ENCODE measurements at places on chromosomes 4 and X.

DNA sequence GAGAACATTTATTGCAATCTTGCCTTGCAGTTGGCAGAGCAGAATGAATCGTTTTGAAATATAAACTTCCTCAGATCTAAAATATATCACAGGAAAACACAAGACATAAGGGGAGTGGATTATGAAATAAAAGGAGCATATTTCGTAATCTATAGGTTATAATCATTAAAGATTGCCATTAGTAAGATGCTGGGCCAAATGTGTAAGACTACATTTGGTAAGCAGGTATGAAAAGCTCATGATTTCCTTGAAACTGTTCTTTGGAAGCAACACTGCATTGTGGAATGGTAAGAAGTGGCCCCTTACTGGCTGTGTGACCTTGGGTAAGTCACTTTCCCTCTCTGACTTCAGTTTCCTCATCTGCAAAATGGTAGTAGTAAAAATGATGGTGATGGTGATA is 68.3 kb downstream of the AFF2 start:
- DNase-seq: no peak

DNA sequence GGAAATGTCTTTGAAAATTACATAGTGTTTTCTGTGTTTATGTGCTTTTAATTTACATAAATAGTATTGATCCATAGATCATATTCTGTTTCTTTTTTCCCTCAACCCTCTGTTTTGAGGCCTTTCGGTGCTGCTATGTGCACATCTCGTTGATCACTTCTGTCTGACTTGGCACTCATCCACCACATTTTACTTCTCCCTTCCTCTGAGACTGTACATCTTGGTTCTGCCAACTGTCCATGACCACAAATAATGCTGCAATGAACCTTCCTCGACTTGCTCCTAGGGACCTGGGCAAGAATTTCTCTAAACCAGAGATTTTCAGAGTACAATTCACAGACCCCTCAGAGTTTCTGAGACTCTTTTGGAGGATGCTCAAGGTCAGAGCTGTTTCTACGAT is 74.4 kb downstream of the RTL5 start:
- DNase-seq: no peak

- DNase-seq: peak; percentile 61
These were observed 28.1 kb upstream of the RASGEF1B start for GRCh38 chr4:81499840-81500239.

DNA sequence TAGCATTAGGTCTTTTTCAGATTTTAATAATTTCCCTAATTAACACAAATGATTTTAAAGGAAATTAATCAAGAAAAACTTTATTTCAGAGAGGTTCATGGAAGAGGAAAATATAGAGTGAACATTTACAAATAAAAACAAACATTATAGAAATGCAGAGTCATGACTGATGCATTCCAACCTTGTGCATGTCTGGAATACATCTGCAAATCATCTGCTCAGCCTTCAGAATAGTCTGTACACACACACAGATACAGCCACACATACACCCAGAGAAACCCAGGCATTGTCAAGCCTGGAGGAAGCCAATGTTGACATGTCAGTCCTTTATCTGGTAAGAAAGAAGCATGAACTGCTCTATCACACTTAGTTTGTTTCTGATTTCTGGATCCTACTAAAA is 61.3 kb upstream of the NFKB1 start:
- no peak for DNase-seq

- no peak for DNase-seq
These were observed 10.8 kb downstream of the UNC5C start for GRCh38 chr4:95537863-95538488.

- no peak for DNase-seq
These were observed 18.6 kb upstream of the ZIC3 start for GRCh38 chrX:137547291-137547690.

- no peak for DNase-seq
These were observed 7.7 kb upstream of the GALNT7 start for GRCh38 chr4:173160871-173161270.

GRCh38 chr4:168503652-168504362 is 7.0 kb downstream of the PALLD start:
- DNase-seq: no peak

- DNase-seq: no peak
These were observed 126.6 kb downstream of the HNRNPD start for GRCh38 chr4:82247171-82247570.

DNA sequence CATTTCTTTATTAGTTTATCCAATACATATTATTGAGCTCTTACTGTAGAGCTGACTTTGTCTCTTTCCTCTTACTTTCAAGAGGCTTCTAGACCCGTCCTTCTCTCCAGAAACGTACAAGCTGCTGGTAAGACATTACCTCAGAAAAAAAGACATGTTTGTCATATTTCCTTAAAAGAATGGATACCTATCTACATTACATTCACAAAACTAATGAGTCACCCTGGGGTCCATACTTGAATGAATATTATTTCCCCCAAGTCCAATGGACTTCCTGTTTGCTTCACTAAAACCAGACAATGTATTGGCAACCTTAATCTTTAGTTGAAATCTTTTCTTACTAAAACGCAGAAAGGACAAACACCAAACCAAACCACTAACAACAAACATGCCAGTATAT is 176.5 kb upstream of the CLNK start:
- no peak for DNase-seq

GRCh38 chrX:44010626-44011025 is 37.4 kb upstream of the NDP start:
- DNase-seq: no peak

- no peak for DNase-seq
These were observed 58.6 kb downstream of the DDX60L start for GRCh38 chr4:168421671-168422070.

DNA sequence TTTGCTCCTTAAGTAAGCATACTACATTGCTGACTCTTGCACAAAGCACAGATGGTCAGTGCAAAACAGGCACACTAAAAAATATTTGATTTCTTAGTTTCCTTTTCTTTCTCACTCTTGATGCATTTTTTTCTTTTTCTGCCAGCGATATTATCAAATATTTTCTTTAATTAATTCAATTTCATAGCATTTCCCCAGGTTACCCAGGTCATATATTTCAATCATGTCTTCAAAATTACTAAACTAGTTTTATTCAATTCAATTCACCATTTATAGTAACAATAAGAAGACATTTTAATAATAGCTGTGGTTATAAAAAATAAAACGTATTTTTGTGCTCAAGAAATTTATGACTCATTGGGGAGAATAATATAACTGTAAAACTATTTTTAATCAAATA is 421.2 kb downstream of the GASK1B start:
- no peak for DNase-seq

GRCh38 chrX:152157042-152157441 is 18.7 kb upstream of the MAGEA10 start:
- DNase-seq: no peak

GRCh38 chr4:11106759-11107158 is 321.9 kb downstream of the HS3ST1 start:
- DNase-seq: no peak

DNA sequence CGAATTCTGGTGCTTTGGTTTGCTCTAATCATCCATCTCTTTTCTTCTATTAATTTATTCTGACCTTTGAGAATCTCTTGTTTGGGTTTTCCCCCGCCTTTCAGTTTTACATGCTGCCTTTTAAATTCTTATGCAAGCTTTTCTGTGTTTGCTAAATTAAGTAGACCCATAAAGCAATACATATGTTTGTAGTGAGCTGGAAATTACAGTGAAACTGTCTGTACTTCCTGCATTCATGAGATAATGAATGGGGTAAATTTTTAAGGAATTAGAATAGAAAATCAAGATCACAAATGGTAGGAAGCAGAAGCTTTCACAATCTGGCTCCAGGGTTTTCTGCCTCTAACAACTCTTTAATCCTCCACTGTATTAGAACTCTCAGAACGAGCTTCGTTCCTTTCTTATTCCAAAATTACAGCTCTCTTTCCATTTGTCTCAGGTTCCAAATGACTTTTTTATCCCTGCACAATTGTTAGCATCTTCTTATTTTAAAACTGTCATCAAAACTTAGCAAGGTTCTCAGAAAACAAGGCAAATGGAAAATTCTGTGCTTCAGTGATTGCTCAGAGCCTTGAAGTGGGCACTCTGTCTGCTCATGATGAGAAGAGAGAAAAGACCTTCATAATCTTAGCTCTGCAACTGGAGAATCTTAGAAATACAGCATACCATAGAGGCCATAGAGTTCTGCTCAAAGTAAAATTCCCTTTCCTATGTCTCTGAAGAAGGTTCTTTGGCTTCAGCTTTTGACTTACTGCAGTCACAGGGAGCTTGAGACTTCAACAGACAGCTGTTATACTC is 108.2 kb downstream of the EGF start:
- DNase-seq: no peak

GRCh38 chr4:7596918-7597606 is 162.3 kb upstream of the PSAPL1 start:
- no peak for DNase-seq

DNA sequence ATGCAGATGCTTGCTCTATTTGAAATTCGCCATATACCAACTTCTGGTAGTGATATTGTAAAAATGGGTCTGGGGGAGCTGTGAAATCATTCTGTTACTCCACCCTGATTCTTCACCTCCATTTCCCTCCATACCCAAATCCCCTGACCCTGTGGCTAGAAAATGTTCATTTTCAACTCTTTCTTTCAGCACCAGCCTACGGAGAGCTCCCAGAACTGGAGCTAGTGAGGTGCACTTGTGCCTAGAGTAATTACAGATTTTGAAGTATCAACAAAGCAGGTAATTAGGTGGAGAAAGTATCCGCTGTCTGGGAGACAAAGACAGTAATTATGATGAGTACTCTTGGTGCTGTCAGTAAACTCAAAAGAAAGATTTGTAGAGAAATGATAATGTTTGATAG is 8.1 kb downstream of the ARHGAP36 start:
- no peak for DNase-seq

- DNase-seq: peak; percentile 36
These were observed 53.0 kb downstream of the GAB1 start for GRCh38 chr4:143389579-143390195.

GRCh38 chr4:136741468-136741867 is 790.8 kb downstream of the PCDH18 start:
- no peak for DNase-seq

- no peak for DNase-seq
These were observed 70.5 kb downstream of the GRIA2 start for GRCh38 chr4:157291071-157291470.

- no peak for DNase-seq
These were observed 112.0 kb upstream of the TTC29 start for GRCh38 chr4:147057611-147058190.

GRCh38 chrX:132277953-132278614 is 58.8 kb upstream of the RAP2C start:
- no peak for DNase-seq

- DNase-seq: no peak
These were observed 62.5 kb upstream of the IRF2 start for GRCh38 chr4:184536881-184537248.

DNA sequence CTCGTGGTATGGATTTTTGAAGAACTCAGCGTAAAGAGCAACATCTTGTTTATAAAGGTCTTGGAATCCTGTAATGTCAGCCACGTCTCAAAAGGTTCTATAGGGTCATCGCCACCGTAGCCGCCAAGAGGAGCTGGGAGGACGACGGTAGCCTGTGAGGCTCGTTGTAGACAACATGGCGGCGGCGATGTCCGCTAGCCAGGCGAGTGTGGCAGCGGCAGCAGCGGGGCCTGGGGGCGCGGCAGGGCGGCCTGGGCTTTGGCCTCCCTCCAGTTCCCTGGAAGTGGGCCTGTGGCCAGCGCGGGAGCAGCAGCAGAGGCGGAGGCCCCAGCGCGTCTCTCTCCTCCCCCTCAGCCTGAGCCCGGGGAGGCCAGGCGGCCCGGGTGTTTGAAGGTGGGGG is 143.5 kb upstream of the PBDC1 start:
- no peak for DNase-seq

GRCh38 chrX:27555514-27555913 is 34.6 kb upstream of the DCAF8L2 start:
- DNase-seq: no peak

DNA sequence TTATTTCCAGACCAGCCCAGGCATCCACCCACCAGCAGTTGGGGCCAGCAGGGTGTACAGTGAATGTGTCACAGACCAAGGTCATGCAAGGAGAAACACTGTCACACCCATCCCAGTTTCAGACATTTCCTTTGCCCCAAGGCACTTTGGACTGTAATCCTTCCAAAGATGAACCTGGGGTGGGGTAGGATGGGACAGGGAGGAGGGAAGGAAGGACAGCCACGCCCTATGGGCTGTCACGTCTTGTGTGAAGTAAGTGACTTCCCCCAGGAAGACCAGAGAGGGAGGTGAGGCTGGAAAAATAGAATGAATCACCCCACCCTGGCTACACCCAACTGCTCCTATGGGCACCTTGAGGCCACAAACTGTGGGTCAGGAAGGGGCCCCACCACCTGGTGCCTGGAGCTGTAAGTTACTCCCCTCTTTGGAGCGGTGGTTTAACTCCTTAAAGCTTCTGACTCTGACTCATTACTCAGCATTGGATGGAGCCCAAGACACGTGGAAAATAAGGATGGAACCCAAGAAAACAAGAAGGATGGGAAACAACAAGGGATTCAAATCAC is 349.9 kb upstream of the KLF3 start:
- no peak for DNase-seq

DNA sequence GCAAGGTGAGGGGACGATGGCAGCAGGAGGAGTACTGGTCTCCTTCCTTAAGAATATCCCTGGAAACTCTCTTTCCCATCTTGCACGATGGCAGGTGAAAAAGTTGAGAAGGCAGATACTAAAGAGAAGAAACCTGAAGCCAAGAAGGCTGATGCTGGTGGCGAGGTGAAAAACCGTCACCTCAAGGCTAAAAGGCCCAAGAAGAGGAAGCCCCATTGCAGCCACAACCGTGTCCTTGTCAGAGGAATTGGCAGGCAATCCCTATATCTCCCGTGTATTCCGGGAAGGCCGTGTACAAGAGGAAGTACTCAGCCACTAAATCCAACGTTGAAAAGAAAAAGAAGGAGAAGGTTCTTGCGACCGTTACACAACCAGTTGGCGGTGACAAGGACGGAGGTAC is 40.0 kb downstream of the CRLF2 start:
- no peak for DNase-seq

DNA sequence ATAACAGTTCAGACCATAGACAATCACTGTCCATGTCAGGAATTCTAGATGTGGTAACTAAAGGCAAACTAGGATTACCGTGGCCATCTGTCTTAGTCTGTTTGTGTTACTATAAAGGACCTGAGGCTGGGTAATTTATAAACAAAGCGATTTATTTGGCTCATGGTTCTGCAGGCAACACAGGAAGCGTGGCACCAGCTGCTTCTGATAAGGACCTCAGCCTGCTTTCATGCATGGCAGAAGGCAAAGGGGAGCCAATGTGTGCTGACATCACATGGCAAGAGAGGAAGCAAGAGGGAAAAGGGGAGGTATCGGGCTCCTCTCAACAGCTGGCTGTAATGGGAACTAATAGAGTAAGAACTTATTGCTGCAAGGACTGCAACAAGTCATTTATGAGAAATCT is 376.7 kb downstream of the GPM6A start:
- peak; percentile 98 for DNase-seq

DNA sequence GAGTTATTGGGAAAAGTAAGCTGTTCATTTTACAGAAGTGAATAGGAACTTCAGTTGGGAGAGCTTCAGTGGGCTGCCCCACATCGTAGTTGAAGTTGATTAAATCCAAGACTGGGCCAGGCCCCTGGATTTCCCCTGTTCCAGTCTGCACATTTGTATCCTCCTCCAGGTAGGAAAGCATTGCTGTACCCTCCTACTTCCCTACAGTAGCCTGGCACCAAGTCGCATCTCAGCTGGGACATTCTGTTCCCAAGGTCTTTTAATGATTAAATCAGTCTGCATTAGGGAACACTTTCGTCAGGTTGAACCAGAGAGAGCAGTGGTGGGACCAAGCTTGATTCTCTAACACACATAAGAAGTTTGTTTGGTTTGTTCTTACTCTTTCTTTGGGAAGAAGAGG is 165.8 kb upstream of the PPARGC1A start:
- no peak for DNase-seq

Data from DMS153 (cell line).